Stimulated activated CD8-positive, alpha-beta memory T cell treated with anti-CD3 and anti-CD28 coated beads, Interleukin-2, amount 100 ng/mL, for 48 hours (primary cell): ENCODE measurements at places on chromosomes 7 and 10.

DNA sequence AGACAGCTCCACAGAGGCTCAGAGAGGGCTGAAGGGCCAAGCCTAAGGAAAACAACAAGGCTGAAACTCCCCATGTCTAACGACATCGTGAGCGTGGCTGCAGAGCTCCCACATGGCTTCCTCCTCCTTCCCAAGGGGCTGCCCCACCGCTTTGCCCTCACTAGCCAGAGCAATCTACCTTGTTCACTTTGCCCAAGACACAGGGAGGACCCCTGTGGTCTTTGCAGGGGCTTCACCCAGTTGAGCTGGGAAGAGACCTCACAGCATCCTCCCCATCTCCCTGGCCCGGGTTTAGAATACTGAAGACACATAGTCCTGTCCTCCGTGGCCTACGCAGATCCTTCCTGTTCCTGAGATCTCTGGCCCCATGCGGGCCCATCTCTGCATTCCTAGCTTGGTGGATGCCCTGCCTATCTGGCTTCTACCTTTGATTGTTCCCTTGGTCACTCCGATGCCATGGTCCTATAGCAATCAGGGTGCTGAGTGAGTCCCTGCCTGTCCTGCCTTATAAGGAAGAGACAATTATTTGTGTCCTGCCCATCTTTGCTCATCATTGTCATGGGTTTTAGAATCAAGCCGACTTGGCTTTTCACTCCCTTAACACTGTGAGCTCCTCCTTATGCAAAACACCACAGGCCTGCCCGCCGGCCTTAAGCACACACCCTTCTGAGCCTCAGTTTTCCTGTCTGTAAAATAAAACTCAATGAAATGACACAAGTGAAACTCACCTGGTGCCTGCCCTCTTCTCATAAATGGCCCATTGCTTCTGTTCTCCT, 73.2 kb downstream of the PARP12 start:
- no peak for DNase-seq

DNA sequence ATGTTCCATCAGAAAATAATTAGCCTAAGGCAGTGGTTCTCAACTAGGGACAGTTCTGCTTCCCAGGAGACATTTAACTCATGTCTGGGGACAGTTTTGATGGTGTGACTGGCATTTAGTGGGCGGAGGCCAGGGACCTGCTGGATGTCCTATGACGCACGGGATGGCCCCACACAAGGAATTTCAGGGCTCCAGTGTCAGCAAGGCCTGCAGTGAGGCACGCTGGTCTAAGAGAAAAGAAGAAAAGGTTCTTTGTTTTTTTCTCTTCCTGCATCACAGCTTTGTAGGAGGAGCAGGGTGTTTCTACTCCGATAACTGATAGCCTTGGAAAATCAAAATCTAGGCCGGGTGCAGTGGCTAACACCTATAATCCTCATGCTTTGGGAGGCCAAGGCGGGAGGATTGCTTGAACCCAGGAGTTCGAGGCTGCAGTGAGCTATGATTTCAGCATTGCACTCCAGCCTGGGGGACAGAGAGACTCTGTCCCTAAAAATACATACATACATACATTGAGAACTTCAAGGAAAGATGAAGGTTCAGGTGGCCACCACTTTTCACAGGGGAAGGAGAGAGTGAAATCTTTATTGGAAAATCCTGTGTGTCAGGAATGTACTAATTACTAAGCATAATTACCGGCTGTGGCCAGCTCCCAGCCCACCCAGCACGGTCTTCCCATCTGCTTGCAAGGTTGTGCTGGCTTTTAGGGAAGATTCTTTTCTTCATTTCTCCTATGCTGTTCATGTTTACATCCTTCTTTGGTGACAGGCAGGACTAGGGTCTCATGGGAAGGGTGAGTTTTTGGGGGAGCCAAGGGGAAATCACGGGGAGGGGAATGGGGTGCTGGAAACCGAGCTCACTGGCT, 150.4 kb downstream of the ACTR3B start:
- no peak for DNase-seq

DNA sequence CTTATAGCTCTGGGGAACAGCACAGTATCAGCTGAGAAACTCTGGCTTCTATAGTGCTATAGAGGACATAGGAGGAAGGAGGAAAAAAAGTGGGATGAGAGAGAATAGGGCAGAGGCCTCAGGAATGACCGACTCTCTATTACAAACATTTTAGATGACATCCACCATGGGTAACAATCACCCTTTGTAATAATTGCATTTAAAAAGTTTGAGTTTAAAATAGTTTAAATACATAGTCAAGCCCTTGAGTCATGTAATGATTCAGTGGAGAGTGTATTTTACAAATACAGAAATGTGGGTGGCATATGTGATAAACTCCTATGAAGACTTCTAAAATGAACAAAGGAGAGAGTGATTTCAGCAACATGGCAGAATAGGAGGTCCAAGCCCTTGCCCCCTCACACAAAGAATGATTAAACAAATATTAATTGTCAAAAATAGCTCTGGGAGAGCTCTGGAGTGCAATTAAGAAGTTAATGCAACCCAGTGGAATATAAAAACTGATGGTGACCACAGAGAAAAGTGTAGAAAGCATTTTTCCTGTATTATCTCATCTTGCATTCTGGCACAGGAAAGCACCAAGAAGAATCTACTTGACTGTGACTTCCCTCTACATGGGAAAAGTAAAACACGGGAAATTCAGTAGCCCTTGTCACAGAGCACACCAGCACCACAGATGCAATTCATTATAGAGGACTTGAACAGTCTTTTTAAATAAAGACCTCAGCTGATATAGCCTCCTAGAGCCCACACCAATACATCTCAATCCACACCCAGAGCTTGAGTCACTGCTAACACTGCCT, 569.0 kb upstream of the SORCS1 start:
- no peak for DNase-seq

GRCh38 chr10:88168171-88169036, 305.0 kb downstream of the PTEN start:
- DNase-seq, result no peak

DNA sequence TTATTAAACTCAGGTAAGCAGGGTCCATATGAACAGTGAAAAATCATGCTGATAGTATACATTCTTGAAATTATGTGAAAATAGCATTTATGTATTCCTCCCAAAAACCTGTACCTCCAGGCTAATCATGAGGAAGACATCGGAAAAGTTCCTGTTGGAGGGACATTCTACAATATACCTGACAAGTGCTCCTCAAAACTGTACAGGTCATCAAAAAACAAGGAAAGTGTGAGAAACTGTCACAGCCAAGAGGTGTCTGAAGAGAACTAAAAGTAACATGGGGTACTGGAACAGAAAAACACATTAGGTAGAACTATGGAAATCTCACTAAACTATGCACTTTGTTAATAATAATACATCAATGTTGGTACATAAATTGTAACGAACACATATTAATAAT, 326.7 kb downstream of the CRPPA start:
- DNase-seq, result no peak

GRCh38 chr7:117014673-117015133, 61.4 kb downstream of the ST7 start:
- DNase-seq, result no peak

DNA sequence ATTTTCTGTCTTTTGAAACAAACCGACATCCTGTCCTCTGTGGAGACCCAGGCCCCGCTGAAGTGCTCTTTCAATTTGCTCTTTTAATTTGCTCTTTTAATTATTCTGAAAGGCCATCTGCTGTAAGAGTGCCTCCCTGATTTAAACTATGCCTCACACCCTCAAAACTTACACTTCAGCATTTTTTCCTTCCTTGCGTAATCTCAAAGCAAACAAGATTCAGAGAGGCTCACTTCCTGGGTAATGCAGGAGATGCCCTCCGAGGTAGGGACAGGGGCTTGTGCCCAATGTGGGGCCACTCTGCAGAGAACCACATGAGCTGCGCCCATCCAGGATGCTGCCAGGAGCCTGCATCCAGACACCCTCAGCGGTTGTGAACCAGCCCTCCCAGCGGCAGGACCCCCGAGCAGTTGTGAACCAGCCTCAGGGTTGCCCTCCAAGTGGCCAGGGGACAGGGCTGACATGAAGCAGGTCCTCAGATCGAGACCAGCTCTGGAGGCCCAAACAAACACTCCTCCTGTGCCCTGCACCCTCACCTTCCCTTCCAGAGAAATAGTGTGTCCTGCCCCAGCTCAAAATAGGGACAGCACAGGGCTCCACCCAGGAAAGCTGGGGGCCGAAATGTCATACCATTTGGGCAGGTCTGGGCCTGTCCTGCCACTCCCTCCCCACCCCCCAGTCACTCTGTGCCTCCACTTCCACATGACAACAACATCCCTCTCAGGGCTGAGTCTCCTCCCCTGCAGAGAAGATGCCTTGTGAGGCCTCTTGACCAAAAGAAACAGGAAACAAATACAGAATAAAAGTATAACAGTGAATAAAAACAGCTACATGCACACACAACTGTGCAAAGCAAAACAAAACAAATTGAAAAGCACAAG, 190.4 kb downstream of the PTPRN2 start:
- DNase-seq, result no peak

DNA sequence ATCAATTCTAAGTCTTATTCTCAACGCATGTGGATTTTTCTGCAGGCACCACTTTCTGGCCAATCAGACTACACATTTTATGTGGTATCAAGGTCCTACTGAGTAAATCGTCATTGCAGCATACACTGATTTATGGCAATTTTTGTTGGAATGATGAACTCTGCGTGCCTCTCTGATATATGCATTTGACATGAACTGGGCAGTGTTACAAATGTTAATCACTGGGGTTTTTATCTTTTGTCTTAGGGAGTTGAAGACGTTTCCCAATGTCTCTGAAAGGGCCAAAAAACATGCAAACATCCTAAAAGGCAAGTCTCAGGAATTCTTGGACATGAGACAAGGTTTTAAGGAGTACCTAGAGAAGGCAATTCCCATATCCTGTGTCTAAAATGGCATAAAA, 809.5 kb upstream of the CELF2 start:
- no peak for DNase-seq

DNA sequence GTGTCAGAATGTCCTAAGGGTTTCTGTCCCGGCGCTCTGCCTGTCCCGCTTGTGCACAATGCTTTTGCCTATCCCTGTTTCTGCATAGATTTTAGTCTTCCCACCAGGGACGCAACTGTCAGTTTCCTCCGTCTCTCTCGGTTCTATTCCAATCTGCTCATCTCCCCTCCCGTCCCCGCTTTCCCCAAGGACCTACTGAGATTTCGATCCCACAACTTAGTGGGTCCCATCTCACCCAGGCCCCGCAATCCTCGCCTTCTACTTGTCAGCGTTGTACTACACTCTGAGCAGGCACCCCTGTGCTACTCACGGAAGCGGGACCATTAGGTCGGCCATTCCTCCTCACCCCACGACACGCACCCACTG, 519 bp upstream of the ZNF655 start:
- no peak for DNase-seq

GRCh38 chr10:95840121-95840520, 67.7 kb upstream of the CC2D2B start:
- DNase-seq, result no peak

DNA sequence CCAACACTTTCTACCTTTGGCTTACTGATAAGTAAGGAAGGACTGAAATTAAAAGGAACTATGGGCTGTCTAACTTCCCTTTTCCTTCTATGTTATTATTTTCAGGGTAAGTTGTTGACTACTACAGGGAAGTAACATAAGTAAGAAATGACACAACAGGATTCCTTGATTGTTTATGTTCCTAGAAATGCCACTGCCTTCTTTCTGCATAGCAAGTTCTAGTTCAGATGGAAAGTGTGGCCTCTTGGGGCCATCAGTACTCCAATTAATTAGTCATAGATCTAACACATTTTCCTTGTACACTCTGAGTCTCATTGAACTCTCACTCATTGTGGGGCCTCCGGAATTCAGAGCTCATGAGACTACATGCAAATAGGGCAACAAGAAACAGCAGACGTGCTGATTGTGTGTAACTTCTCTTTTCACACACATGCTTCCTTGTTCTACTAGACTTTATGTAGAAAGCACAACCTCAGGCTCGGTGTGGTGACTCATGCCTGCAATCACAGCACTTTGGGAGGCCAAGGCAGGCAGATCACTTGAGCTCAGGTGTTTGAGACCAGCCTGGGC, 35.3 kb upstream of the HIBADH start:
- DNase-seq, result no peak

DNA sequence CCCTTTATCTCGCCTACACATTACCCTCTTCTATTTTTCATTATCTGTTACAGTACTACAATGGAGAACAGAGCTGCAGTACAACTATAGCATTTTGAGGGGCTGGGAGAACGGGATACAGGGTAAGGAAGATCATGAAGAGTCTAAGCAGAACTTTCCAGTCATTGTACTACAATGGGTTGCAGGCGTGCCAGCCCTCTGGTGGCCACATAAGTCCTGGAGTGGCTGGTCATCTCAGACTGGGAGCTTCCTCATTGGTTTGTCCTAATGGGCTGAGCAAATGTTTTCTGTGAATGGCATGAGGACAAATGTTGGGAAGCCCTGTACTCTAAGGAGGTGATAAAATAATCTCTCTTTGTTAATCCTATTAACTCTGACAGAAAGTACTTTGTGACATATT, 33.0 kb downstream of the TMEM106B start:
- no peak for DNase-seq

GRCh38 chr10:111344804-111345203, 268.0 kb downstream of the ADRA2A start:
- no peak for DNase-seq

- no peak for DNase-seq
Measured at GRCh38 chr10:86393362-86393761, 26.8 kb upstream of the GRID1 start.
